ENCODE measurements at places on chromosomes 5 and 9.

DNA sequence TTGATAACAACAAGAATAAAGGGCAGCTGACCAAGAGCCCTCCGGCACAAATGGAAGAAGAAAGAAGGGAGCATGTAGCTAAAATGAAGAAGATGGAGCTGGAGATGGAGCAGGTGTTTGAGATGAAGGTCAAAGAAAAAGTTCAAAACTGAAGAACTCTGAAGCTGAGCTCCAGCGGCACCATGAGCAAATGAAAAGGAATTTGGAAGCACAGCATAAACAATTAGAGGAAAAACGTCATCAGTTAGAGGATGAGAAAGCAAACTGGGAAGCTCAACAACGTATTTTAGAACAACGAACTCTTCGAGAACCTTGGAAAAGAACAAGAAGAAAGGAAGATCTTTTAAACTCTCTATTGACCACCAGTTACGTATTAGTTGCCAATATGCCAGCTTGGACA is 100.9 kb downstream of the GABBR2 start:
- no peaks in the 10 kb centered on the region for H3K36me3 ChIP-seq
- no peak overlapping the region for H3K4me3 ChIP-seq
- no peak for DNase-seq
- H3K4me1 ChIP-seq = no peaks in the 10 kb centered on the region
- no peaks in the 10 kb centered on the region for H3K27me3 ChIP-seq

DNA sequence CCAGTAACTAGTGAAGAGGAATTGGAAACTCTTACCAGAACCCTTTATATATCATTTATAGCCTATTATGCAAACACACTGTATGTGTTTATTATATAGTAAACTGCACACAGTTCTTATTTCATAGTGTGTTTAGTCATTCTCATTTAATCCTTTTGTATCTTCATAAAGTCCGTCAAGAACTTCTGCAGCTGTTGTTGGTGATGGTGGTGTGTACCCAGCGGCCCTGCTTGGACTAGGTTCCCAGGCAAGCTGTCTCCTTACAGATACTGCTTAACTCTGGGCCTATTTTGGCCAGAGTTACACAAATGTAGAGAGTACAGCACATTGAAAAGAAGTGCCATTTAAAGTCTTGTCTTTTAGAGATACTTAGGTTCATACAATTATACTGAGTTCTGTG is 231.9 kb downstream of the NDUFS4 start:
- H3K27ac ChIP-seq = no peak overlapping the region
- DNase-seq = no peak
- no peaks in the 10 kb centered on the region for H3K4me1 ChIP-seq

DNA sequence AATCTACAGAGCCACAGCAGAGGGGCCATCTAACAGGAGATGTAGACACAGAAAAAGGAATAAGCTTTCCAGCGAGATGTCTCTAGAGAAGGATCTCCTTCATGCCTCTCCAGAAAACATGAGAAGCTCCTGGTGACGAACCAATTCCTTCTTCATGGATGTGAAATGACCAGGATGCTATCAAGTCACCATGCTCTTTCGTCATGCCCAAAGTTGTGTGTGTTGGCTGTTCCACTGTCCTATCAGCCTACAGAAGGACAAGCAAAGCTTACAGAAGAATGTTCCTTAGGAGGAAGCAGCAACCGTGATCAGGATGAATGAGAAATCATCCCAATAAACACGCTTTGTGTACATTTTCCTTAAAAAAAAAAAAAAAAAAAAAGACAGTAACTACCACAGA is 54.4 kb downstream of the ALDH7A1 start:
- H3K4me1 ChIP-seq = no peaks in the 10 kb centered on the region
- H3K36me3 ChIP-seq = no peaks in the 10 kb centered on the region
- H3K4me3 ChIP-seq = no peak overlapping the region
- no peaks in the 10 kb centered on the region for H3K27me3 ChIP-seq

GRCh38 chr5:2272039-2272438 is 389.3 kb upstream of the IRX4 start:
- peaks cover 10% of the 10 kb centered on the region for H3K27me3 ChIP-seq
- DNase-seq = no peak
- H3K4me3 ChIP-seq = no peak overlapping the region

DNA sequence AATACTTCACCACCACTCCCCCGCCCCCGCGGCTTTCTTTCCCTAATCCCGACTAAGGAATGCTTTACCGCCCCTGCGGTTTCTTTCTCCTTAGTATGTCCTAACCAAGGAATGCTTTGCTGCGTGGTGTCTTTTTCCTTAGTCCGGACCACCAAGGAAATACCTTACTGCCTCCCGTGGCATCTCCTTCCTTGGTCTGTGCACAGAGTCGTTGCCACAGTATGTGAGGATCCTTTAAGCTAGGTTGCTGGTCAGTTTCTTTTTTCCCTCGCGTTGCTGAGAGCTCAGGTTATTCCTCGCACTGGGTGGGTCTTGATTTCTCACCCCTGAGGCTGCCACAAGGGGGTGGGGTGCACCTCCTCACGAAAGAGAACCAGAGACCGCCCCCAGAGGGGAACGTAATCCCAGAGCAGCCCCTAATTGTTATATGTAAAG is 309.4 kb downstream of the NR3C1 start:
- no peaks in the 10 kb centered on the region for H3K36me3 ChIP-seq
- H3K4me1 ChIP-seq = no peaks in the 10 kb centered on the region
- no peak for DNase-seq
- H3K4me3 ChIP-seq = no peak overlapping the region
- H3K27ac ChIP-seq = no peak overlapping the region

DNA sequence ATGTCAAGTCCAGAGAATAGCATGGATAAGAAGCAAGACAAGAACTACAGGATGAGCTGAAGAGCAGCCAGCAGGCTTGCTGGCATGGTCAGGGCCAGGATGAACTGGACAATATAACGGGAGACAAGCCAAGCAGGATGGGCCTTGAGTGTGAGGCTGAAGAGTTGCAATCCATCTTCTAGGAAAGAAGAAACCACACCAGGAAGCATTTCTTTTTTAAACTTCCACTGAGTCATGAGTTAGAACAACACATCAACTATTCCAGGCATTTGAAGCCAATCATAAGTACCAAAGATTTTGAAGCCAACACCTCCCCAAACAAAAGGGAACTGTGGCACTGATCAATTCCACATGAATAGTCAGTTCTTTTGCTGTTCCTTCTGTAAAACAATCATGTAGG is 27.3 kb downstream of the SLC31A2 start:
- H3K4me1 ChIP-seq = no peaks in the 10 kb centered on the region
- no peak overlapping the region for H3K4me3 ChIP-seq
- H3K27ac ChIP-seq = no peak overlapping the region
- no peaks in the 10 kb centered on the region for H3K27me3 ChIP-seq

GRCh38 chr5:96933764-96934707 is 1.8 kb upstream of the LNPEP start:
- DNase-seq = no peak
- H3K36me3 ChIP-seq = no peaks in the 10 kb centered on the region
- peak overlapping the region; percentile 83 for H3K4me3 ChIP-seq
- H3K4me1 ChIP-seq = peaks cover 67% of the 10 kb centered on the region
- H3K27ac ChIP-seq = peak overlapping the region; percentile 98

DNA sequence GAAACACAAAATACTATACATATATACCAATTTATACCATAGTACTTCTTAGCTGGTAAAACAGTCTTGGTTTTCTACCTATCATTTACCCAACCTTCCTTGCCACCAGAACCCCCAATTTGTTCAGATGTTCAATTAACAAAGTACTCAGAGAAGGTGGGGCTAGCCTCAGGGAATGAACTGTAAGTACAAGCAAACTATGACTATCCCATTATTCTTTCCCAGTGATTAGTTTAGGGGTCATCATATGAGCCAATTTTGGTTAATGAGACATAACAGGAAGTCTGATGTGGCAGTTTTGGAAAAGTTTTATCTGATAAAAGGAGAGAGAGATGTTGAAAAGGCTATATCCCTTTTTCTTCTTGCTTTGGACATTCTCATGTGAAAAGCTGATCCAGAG is 125.8 kb downstream of the DTWD2 start:
- H3K36me3 ChIP-seq = no peaks in the 10 kb centered on the region
- no peak overlapping the region for H3K27ac ChIP-seq
- no peaks in the 10 kb centered on the region for H3K4me1 ChIP-seq
- no peaks in the 10 kb centered on the region for H3K27me3 ChIP-seq
- DNase-seq = no peak

GRCh38 chr5:146078566-146078965 is 26.8 kb downstream of the PLAC8L1 start:
- peaks cover 24% of the 10 kb centered on the region for H3K27me3 ChIP-seq
- no peaks in the 10 kb centered on the region for H3K4me1 ChIP-seq
- H3K4me3 ChIP-seq = no peak overlapping the region

Measured in DND-41 (cell line).